SK-N-SH treated with all-trans-retinoic acid at 6 μM for 48 hours (cell line): ENCODE measurements at places on chromosomes 5 and 9.

DNA sequence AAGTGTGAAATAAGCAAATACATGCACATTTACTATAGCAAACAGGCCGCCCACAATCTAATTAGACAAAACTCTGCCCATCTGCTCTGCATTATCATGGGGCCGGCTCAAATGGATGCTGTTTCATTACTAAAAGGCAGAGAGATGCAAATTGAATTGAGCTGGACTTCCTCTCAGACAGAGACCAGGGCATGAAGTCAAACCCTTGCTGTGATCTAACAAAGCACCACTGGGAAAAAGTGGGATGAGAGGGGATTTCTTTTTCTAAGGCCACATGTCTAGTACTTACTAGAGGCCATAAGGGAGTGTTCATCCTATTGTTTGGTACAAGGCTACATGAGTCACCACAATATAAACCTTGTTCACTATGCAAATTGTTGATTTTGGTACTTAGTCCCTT lies 614.7 kb downstream of the ISL1 start:
- ATAC-seq: peak; percentile 93

- ATAC-seq: peak; percentile 98
These were observed 292.7 kb upstream of the TARS1 start for GRCh38 chr5:33148076-33148513.

DNA sequence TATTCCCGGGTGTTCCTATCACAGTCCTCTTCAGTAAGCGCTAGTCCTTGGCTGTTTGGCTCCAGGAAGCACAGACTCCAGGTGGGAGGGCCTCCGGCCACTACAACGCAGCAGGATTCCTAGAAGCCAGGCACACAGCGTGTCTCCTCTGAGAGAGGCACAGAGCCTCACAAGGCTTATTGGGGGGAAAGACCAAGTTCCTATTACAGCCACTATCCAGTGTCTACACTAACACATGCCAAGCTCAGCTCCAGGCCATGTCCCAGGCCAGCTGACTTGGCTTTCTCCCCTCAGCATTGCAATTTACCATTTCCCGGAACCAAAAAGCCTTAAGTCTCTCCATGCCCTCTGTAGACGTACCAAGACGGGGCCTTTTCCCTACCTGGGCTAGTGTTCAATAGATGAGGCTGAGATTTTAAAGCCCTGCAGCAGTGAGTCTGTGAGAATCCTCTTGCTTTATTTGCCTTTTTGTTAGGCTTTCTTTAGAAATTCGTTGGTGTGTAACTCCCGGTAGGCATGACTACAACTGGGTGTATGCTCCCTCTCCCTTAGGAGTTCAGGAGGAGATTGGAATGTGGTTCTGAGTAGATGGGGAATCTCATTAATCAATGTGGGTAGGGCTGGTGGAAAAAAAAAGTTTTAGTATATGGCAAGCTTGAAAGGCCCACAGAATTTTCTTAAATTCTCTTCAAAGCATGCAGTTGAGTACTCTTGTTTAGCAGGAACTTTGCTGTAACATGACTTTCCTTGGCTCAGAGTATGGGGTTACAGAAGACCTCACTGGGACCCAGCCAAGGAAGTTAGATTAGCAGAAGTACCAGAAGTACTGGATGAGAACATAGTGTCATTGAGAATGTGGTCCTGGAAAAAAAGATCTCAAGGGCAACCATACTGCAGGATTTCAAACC lies 84.3 kb upstream of the SLC1A3 start:
- ATAC-seq: no peak

DNA sequence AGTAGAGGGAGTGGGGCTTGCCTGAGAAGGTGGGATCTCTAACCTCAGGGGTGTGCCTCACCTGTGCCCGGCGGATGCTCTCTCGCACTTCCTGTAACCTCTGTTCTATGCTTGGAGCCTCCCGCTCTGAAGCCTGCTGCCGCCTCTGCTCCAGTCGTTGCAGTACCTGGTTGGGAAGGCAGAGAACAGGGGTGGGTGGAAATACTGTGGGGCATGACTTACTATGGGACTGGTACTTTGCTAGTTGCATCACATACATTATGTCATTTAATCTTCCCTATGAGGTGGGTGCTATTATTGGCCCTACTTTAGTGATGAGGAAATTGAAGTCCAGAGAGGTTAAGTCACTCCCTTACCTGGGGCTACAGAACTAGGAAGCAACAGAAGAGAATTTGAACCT lies 5.2 kb downstream of the FCHSD1 start:
- no peak for ATAC-seq

DNA sequence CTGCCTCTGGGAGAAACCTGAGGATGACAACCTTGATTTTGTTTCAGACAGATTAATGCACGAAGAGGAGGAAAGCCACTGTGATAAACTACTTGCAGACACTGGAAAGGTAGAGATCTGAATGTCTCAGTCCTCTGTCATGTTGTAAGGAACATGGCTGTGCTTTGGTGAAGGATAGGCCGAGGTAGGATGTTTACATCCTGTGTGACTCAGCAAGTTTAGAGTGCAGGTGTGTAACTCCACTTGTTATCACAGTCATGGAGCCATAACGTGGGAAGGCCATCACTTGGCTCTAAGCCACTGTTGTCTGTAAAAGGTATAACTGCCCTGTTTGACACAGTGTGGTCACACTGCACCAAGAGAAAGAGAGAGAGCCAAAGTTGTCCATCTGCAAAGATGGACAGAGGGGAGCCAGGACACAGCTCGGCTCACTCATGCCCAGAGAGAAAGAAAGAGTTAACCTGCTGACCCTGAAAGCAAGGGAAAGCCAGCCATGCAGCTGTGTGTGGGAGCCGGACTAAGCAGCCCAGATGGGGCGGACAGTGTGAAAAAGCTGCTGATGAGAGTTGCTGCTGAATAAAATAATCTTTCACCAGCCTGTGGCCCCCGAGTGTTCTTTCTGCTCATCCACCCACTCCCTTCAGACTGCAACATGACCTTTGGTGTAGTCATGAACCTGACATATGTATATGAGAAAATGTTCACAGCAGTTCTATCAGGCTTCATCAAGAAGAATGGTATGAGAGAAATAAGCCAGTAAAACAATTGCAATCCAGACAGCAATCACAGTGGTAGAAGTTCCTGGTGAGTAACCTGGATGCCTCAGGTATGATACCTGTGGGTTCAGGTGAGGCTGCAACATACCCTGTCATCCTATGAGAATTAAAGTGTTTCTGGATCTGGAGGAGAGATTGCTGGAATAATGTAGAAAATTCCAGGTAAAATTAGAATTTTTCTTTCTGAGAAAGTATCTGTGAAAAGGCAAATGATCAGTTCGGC lies 115.9 kb downstream of the TARS1 start:
- ATAC-seq: no peak

GRCh38 chr9:117265253-117265652 lies 149.6 kb downstream of the ASTN2 start:
- no peak for ATAC-seq

- no peak for ATAC-seq
These were observed 122.8 kb upstream of the PUM3 start for GRCh38 chr9:2966565-2967300.

DNA sequence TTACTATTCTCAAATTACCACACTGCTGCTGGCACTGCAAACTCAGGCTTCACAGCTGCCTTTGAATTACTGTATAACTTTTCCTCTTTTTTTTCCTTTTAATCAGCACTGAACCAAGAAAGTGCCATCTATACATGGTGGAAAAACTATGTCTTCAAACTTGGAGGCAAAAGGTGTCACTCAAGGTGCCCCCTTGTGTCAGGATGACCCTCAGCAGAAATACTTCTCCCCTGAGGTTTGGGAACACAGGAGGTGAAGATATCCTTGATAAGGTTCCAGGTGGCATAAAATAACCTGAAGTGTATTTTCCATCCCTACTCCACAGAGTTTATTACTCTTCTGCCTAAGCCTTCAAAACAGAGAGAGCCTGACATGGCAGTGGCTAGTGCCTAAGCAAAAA lies 14.5 kb downstream of the FRMD3 start:
- ATAC-seq: peak; percentile 56

- no peak for ATAC-seq
These were observed 85.1 kb downstream of the FGF1 start for GRCh38 chr5:142600611-142601358.

GRCh38 chr5:9440517-9440916 lies 105.4 kb downstream of the SEMA5A start:
- ATAC-seq: peak; percentile 73

DNA sequence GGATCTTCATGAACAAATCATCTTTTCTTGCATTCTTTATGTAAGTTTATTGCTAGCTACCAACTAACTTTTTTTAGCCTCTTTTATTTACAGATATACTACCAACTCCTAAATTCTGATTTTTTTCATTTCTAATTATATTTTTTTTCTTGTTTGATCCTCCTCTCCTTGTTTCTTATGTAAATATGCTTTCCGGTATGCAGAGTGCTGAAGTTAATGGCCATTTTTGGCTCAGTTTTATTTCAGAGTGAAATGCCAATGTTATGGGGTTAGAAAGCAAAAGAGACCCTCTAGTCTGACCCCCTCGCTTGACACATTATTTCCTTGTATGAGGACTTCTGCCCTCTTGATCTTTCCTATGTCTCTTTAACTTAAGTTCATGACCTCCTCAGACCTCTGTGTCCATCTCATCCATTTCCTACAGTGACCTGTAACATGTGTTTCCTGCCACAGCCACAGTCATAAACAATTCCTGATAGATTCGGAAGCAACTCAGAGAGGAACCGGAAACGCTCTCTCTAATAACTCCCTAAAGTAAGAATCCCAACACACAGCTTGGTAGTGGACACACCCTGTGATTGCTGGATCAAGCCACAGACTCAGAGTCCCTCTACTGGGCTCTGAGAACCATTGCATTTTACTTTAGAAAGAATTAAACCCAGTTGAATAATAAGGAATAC lies 42.9 kb upstream of the AFAP1L1 start:
- peak; percentile 96 for ATAC-seq

- peak; percentile 88 for ATAC-seq
These were observed 28.0 kb upstream of the ADAM19 start for GRCh38 chr5:157603333-157604190.

- ATAC-seq: no peak
These were observed 72.9 kb downstream of the IQGAP2 start for GRCh38 chr5:76475936-76476335.

GRCh38 chr5:60473654-60474053 lies 226.3 kb downstream of the DEPDC1B start:
- no peak for ATAC-seq

DNA sequence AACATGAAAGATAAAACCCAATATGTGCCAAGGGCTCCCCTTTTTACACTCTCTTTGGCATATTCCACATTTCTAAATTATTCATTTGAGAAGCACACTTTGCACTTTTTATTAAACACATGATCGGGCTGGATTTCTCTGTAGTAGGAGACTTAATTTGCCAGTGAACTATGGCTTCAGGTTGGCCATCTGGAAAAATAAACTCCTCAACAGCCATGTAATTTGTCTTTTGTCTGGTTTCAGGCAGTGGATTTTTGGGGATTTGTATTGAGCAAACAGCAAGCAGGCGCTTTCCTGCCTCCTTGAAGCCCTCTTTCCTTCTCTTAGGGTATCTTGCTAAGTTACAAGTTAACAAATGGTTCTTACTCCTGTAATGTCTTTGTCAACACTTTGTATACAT lies 73.0 kb upstream of the DMRTA1 start:
- ATAC-seq: no peak

DNA sequence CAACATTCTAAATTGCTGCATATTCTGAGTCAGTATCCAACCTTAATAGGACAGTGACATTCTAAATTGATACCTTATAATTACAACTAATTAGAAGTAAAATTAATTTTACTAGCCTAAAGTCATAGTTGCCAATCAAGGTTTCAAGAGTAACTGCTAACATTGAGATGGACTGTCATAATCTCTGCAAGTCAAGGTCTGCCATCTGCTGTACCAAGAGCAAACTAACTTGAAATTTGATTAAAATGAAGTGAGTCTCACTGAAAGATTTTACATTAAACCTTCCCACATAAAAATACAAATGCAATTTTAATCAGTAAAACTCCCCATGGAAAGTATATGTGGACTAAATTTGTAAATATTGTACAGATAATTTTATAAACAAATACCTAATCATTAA lies 235.3 kb downstream of the PRDM9 start:
- ATAC-seq: no peak

GRCh38 chr5:168807287-168807686 lies 228.1 kb upstream of the PANK3 start:
- ATAC-seq: no peak

- ATAC-seq: peak; percentile 89
These were observed 28.0 kb upstream of the GRAMD2B start for GRCh38 chr5:126395198-126395597.

DNA sequence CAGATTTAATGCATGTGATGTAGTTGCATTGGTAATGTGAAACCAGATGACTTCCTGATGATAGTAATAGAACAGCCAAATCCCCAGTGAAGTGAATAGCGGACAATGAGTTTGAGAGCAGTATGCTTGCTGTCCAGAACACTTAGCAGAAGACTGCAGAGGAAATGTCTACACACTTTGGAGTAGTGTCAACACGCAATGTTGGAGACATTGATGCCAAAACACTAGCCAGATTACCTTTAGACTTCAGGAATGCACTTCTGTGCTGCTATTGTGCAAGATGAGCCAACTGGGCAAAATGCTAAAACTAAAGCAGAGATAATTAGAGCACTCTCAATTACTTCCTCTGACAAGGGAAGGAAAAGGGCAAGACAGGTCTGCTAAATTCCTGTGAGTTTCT lies 176.7 kb downstream of the PRDM9 start:
- no peak for ATAC-seq

- ATAC-seq: peak; percentile 62
These were observed 33.1 kb upstream of the PPARGC1B start for GRCh38 chr5:149697001-149697400.

DNA sequence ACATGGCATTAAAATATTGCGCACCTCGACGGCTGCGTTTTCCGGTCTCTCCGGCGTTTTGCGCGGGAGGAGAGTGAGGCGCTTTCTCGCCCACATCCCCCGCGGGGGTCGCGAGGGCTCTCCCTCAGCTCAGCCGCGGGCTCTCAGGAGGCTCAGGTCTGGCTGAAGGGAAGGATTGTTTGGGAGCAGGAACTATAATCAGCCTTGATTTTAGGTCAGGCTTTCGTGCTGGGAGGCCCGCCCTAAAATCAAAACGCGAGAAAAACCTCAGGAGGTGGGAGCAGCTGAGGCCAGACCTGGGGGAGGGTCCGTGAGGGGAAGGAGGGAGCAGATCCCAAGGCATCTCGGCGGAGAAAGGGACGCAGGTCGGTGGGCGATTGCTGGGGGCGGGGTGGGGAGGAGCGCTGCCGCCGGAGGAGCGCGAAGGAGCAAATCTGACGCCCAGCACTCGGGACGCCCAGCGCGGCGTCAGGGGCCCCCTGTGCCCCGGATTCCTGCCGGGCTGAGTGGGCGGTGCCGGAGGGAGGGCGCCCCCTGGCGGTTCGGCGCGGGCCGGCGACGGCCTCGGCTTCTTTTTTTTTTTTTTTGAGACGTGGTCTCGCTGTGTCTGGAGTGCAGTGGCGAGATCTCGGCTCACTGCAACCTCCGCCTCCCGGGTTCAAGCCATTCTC lies 18.7 kb upstream of the RNF130 start:
- ATAC-seq: peak; percentile 95

GRCh38 chr5:88780736-88781135 lies 102.2 kb downstream of the MEF2C start:
- no peak for ATAC-seq
